ENCODE measurements at places on chromosomes 4 and X. TPM values are rescaled to one million over a fixed set of nuclear protein-coding genes. Genes with fewer than 3 reads are reported as not detected.
A peak's percentile ranks its signal among the peaks of the same experiment; 100 is the strongest.

The RAB41 gene
- total RNA-seq: not detected

The C4orf51 gene
- total RNA-seq: not detected

- H3K27ac ChIP-seq: no peak within 1 kb of the TSS
- H3K4me1 ChIP-seq: peaks cover 9% of the 10 kb centered on the region
- peak within 1 kb of the TSS; percentile 75 for H3K4me3 ChIP-seq
- H3K27me3 ChIP-seq: no peaks in the 10 kb centered on the region
Observed at GRCh38 chrX:71910643-71910985, at the start of gene NHSL2. Gene NHSL2 (plus strand): TSS chrX:71910845.

DNA sequence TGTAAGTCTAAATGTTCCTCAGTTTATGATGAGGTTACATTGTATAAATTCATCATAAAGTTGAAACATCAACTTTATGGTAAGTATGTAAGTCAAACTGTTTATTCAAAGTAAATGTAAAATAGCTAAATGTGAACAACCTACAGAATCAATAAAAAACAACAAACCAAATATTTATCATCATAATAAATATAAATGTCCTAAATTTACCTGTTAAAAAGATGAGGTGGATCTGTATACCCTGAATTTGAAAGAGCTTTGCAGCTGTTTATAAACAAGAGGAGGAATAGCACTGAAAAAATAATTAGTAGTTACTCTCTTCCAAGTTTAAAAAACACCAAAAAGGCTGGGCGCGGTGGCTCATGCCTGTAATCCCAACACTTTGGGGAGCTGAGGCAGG is 13.7 kb downstream of the ABHD18 start:
- no peaks in the 10 kb centered on the region for H3K27me3 ChIP-seq
- H3K27ac ChIP-seq: no peak overlapping the region
- DNase-seq: no peak
- peaks cover 16% of the 10 kb centered on the region for H3K36me3 ChIP-seq
- no peaks in the 10 kb centered on the region for H3K4me1 ChIP-seq

GRCh38 chr4:121786221-121786620 is 14.9 kb upstream of the EXOSC9 start:
- H3K4me1 ChIP-seq: peaks cover 38% of the 10 kb centered on the region
- H3K36me3 ChIP-seq: no peaks in the 10 kb centered on the region
- no peak for DNase-seq
- H3K4me3 ChIP-seq: no peak overlapping the region

All from osteocyte (in vitro differentiated cells).